T1000 (cell line): ENCODE measurements at places on chromosomes 1 and 21.

DNA sequence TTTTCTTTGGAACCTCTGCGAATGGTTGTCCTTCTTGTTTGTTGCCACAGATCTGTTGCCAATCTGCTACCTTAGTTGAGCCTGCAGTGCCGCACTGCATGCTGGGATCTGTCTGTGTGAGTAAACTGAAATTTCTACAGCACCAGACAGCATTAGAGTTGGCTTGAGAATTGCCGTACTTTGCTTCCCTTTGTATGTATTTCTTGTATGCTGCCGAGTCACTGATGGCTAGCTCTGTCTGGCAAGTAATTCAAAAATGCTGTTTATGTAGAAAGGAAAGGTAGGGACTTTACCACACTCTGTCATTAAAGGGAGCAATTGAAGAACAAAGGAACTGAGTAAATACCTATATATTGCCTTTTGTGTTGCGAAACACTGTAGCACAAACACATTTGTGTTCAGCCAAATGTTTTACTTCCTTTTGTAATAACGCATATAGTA, 857.4 kb downstream of the USP25 start:
- DNase-seq: no peak

GRCh38 chr1:75797606-75798216, 1.0 kb downstream of the MSH4 start:
- no peak for DNase-seq

- DNase-seq: no peak
These were observed 29.0 kb downstream of the C1orf52 start for GRCh38 chr1:85230305-85230977.

- no peak for DNase-seq
These were observed 83.2 kb downstream of the TRIM11 start for GRCh38 chr1:228323401-228323800.

GRCh38 chr21:42027085-42027821, 17.1 kb upstream of the ZBTB21 start:
- no peak for DNase-seq
